Stimulated activated naive CD4-positive, alpha-beta T cell treated with Interleukin-2 at 50 U/mL for 16 hours (primary cell): ENCODE measurements at places on chromosomes 13 and 19.

GRCh38 chr13:99600318-99600717 is 99.0 kb downstream of the TM9SF2 start:
- DNase-seq: no peak

GRCh38 chr19:38034492-38034860 is 127.5 kb downstream of the SIPA1L3 start:
- no peak for DNase-seq

DNA sequence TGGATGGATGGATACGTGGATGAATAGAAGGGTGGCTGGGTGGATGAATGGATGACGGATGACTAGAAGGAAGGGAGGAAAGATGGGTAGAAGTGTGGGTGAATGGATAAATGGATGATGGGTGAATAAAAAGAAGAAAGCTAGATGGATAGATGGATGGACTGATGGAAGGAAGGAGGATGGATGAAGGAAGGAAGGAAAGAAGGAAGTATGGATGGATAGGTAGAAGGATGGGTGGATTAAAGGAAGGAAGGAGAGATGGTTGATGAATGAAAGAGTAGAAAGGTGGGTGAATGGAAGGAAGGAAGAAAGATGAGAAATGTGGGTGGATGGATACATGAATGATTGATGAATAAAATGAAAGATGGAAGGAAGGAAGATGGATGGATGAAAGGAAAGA is 14.5 kb downstream of the ARHGEF18 start:
- DNase-seq: no peak

DNA sequence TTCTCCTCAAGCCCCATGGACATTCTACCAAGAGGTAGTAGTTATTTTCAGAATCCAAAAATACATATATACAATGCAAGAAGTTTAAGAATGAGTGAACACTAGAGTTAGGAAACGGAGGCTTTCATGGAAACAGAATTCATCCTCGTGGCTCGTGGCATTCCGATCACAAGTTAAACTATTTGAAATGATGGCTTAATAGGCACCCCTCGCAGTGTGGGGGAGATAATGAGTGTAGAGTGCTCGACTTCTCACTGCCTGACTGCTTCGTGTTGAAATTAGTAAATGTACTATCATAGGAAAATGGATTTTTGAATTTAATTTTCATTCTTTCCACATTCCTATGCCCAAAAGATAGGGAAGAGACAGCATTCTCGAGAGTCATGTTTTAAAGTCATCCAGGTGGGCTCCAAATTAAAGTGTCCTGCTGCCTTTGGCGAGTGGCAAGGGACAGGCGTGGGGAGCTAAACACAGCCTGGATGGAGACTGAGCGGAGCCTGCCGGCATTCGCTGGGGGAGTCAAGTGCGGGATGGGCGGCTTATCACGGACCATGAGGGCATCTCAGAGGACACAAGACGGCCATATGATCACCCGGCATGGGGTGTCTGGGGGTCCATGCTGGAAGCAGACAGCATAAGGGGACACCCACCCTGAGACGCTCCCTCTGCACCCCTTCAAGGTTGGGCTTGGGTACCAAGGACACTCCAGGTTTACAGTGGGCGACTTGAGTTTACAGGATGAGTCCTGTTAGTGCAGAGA is 165.2 kb downstream of the TEX29 start:
- DNase-seq: no peak

- DNase-seq: peak; percentile 40
Measured at GRCh38 chr19:40601134-40601974, at the start of gene LTBP4. LTBP4 (plus strand) TSS chr19:40601369; CDS start chr19:40601388, 19 bp downstream.

- DNase-seq: no peak
Measured at GRCh38 chr19:8304841-8305621, 3.1 kb downstream of the CD320 start.

GRCh38 chr13:23440821-23441618 is 7.5 kb upstream of the SACS start:
- DNase-seq: no peak

DNA sequence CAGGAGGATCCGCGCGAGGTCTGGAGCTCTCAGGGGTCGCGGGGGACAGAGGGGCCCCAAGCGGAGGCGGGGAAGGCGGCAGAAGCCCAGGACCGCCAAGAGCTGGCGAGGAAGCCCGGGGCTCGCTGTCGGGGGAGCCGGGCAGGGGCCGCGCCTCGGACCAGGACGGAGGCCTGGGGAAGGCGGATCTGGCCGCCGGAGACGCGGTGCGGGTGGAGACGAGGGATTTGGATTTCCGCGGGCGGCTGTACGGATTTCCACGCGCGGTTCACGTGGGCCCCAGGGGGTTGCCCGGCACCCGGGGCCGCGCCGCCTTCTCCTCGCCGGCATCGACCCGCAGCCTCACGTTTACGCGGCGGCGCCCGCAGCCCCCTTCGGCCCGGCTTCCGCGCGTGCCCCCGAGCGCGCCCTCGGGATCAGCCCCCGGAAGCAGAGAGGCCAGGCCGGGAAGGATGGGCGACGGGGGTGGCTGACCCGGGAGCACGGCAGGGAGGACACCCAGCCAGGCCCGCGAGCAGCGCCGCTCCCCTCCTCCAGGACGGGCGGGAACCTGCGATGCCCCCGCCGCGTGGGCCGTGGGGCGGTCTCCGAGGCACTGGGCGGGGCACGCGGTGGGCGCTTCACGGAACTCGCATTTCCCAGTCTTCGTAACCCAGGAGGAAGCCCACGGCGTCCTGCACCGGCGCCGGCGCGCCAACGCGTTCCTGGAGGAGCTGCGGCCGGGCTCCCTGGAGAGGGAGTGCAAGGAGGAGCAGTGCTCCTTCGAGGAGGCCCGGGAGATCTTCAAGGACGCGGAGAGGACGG is 4.7 kb downstream of the F7 start:
- no peak for DNase-seq

- DNase-seq: no peak
Measured at GRCh38 chr19:23440207-23440606, 44.9 kb upstream of the ZNF91 start.

GRCh38 chr19:50312967-50313811 is 16.0 kb downstream of the KCNC3 start:
- no peak for DNase-seq

DNA sequence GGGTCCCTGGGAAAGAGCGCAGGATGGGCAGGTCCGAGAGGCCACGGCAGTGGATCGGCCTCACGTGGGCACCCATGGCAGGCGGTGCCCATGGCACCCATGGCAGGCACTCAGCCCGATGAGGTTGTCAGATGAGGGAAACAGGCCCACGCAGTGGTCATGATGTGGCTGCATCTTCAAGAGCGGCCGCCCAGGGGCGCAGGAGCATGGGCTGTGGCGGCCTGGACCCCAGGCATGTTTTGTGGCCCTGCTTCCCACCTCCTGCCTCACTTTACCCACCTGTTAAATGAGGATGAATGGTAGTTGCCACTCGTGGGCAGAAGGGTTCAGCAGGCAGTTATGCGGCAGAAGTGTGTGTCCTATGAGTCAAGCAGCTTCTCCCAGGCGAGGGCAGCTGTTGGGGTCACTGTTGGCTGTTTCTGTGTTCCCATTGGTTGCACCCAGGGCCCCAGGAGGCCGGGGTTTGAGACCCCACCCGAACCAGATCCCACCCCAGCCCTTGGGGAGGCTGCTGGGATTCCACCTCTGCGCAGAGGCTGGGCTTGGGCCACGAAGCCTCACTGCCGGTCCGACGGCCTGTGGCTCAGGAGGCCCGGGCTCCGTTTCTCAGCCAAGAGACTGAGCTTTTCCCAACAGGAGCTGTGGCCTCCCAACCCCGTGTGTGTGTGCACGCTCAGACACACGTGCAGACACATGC is 30.0 kb downstream of the CSNK1G2 start:
- no peak for DNase-seq

DNA sequence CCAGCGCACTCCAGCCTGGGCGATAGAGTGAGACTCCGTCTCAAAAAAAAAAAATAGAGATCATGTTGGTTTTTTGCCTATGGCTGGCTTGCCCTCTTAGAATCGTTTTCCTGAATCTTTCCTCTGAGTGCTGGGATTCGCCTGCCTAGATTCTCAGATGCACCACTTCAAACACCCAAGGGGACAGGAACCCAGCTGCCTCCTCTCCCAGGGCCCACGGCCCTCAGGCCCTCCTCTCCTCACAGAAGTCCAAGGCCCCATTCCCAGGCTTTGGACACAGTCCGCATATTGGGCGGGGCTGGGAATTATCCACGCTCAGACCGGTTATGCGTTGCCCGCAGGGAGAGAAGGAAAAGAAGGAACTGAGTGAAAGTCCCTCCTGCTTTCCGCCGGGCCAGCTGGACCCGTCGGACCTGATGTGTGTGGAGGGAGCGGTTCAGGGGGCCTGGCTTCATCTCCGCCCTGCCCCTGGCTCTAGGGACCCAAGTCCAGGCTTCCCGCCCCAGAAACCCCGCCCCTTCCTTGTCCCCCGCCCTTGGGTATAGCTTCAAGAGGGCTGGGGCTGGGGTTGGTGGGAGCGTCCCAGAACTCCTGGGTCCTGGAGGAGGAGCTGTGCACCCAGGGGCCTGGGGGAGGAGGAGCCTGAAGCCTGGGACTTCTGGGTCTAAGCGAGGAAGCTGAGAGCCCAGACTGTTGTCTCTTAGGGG is 5.8 kb downstream of the PPFIA3 start:
- no peak for DNase-seq

DNA sequence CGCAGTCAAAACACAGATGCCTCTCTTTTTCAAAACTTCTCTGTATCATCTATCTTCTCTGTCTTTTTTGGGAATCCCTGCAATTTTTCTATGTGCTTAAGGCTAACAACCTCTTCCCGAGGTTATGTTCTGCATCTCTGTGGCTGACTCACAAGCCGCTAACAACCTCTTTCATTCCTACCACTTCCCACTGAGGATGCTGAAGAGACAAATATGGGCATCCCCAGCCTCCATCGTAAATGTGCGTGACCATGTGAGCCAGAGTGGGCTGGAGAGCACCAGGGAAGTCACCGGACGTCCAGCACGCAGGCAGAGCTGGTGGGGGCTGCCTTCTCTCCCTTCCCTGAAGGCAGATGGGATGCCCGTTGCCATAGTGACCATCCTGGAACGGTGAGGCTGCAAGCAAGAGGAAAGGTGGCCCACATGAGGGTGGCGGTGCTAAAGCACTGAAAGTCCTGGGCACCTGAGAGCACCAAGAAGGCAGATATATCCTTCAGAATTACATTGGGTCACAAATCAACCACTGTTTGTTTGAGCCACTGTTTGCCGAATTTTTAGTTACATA is 122.8 kb downstream of the SHISA2 start:
- DNase-seq: no peak

DNA sequence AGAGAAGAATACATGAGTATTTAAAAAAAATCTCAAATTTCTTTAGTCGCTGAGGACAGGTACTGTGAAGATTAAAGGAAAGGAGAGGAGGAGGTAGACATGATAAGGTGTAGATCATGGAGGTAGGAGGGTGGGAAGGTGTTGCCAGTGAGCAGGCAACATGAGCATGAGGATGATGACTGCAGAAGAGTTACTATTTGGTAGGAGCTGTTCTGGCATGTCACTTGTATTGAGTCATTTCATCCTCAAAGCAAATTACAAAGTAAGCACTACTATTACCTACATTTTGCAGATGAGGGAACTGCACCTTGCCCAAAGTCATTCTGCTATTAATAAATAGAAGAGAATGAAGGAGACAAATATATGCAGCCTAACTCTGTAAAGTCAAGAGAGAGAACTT is 435.8 kb upstream of the KLF12 start:
- no peak for DNase-seq
